ENCODE measurements at places on chromosomes 1 and 21.
A peak's percentile ranks its signal among the peaks of the same experiment; 100 is the strongest.

DNA sequence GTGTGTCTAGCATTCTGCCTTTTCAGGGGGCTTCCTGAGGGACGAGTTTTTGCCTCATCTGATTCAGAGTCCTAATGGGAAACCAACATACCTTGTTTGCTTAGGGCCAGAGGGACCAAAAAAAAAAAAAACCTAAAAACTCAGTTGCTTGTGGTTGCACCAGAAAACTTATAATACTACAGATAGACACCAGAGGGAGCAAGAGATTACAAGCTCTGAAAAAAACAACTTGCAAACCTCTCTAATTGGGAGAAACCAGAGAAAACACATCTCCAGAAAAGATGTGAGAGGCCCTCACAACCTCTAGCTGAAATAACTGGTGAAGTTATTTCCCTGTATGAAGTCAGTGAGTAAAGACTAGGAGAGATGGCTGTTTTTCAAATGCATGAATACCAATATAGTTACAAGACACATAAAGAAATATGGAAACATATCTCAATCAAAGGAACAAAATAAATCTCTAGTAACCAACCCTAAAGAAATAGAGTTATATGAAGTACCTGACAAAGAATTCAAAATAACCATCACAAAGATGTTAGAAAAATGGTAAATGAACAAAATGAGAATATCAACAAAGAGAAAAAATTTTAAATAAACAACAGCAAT, 233.7 kb upstream of the NFIA start:
- DNase-seq: peak; percentile 9

DNA sequence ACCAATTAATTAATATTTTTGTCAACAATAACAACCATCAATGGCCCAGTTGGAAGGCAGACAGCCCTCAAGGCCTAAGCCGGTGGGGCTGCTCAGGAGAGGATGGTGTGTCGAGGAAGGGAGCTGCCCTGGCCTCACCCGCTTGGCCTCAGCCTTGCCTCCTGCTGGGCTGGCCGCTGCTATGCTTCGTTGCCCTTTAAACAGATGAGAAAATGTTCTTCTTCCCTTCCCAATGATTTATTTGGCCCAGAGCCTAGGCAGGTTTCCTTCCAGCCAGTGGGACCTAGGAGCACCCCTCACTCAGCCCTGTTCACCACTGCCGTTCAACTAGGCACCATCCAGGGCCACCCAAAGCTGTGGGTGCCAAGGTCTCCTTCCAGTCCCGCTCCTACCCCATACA, 3.1 kb upstream of the ADGRB2 start:
- DNase-seq: no peak

- DNase-seq: no peak
Observed at GRCh38 chr1:25477448-25478034, 46.8 kb downstream of the MACO1 start.

DNA sequence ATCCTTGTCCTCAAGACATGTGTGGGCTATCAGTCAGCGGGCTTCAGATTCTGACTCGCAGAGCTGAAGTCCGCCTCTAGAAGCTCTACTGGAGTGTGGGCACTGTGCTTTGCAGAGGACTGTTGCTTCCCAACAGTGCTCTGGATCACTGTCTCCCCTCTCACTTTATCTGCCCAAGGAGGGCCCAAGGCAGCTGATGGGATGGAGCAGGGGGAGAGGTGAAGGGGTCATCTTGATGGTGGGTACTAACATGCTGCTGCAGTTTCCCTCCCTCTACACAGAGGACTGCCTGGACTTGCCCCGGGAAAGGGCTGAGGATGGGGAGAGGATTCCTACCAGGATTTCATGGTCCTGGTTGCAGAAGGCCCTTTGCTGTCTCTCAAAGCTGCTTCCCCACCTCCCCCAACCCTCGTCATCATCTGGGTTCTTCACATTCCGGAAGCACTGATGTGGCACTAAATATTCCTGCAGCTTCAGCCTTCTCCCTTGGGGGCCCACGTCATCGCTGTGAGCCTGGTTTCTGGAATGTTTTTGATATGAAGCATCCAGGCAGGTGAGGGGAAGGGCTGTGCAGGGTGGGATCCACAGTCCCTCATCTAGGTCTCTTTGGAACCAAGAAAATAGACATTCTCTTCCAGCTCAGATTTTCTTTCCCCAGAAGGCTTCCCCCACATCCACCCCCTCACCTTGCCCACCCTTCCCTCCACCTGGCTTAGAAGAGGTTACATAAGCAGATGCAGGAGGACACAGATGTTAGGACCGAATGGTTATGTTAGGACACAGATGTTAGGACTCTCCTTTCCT, 23.2 kb downstream of the NUAK2 start:
- DNase-seq: peak; percentile 98

DNA sequence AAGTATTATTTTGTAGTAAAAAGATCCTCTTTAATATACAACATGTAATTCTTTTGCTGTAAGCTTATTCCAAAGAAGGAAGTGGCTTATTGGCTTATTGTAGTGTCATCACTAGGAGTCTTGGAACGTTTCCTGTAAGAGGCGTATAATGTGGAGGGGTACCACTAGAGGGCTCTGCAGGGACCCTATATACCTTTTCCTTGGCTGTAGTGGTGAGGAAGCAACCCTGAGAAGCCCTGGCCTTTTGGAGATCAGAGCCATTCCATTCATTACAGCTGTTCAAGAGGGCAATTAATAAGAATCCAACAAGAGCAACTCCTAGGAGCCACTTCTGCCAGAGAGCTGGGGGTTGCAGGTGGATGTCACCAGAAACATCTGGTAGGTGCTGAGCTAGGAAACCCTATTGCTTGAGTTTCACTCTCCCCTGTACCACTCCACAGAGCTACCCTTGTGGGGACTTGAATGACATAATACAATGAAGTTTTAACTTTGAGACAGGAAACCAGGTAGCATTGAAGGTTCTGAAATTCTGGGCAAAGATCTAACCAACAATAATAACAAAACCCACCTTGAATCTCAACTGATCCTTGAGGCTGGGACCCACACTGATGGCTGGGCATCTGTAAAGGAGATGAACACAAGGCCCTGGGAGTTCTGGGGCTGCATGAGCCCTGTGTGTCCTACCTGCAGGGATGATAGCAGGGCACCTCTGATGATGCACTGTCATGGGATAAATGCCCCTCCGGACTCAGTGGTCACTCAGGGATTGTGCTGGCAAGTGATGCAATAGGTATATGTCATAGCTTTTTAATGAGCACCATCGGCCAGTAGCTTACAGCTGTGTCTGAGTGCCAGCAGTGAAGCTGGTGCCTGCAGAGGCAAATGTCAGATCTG, 160.2 kb upstream of the COA6 start:
- peak; percentile 57 for DNase-seq

DNA sequence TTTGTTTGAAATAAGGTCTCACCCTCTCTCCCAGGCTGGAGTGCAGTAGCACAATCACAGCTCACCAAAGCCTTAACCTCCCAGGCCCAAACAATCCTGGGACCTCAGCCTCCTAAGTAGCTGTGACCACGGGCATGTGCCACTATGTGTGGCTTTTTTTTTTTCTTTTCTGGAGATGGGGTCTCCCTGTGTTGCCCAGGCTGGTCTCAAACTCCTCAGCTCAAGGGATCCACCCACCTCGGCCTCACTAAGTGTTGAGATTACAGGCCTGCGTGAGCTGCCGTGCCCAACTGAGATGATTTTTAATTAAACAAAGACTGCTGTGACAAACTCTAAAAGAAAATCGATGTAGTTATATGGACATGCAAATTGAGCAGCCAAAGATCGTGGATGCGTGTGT, 768.4 kb upstream of the ADGRL2 start:
- no peak for DNase-seq

GRCh38 chr1:229629261-229629660, 3.2 kb downstream of the URB2 start:
- DNase-seq: no peak

- DNase-seq: no peak
Observed at GRCh38 chr1:3618531-3618880, 6.3 kb upstream of the TPRG1L start.

DNA sequence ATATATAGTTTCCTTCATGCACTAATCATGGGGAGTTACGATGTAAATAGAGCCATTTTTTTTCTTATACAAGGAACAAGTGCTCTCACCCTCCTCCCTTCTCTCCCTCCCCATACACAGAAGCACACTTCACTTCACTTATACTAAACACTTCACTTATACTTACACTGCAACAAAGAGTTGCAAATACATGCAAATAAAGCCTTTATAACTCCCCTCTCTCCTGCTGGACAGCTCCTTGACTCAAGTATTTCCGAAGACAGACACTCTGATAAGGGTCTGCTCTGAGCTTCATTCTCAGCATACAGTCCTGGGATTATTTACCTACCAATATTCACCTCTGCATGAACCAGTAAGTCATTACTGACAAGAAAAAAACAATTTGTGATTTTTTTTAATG, 35.6 kb upstream of the ERG start:
- no peak for DNase-seq

- no peak for DNase-seq
Observed at GRCh38 chr1:85198864-85199263, 2.0 kb downstream of the SYDE2 start.

DNA sequence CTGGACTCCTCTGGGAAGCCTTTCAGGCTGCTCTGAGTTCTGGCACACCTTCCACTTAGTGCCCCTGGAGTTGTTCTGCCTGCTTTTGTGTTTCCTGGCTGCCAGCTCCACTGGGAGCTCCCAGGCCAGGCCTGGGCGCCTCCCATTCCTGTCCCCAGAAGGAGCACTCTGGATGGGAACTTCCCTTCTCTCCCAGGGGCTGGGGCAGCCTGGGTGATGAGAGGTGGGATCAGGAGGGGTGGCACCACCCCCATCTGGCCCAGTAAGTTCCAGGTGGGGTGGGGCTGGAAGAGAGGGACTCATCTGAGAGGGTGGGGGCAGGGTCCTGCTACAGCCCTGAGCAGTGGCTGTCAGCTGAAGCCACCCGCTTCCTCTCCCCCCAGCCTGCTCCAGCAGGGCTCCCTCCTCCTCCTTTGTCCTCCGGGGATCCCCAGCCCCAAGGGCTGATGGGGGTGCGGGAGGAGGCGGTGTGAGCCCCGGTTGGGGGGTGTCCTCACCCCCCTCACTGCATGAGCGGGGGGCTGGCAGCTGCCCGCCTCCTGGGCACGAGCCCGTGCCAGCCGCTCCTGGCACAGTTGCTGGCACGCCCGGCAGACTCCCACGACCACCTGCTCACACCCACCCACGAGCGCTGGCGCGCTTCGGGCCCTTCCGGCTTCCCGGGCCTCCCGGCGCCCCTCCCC, 4.7 kb downstream of the FOXO6 start:
- DNase-seq: no peak

DNA sequence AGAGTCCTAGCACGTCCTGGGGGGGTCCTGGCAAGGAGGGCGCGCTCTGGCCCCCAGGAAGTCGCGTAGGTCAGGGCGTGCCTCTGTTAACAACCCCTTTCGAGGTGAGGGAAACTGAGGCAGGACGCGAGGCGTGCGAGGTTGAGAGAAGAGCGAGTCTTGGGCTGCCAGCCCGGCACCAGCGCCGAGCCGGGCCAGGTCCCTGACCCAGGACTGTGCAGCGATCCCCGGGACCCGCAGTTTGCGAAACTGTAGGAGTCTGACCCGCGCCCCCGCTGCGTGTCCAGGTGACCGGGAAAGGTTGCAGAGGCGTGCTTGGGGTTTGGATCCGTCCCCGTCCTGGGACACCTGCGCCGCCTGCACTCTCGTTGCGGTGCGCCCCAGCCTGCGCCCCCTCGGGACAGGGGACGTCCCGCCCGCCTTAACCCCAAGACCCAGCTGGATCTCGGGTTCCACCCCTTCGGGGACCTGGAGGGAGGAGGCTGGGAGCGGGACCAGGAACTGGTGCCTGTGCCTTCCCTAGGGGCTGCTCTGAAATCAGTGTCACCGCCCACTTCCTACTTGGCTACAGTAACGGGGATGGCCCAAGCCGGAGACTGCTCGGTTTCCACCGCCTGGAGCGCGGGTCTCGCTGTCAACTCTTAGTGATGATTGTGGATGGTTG, 493 bp downstream of the DISC1 start:
- DNase-seq: peak; percentile 58

GRCh38 chr21:46368533-46369285, 44.8 kb downstream of the PCNT start:
- no peak for DNase-seq

- peak; percentile 73 for DNase-seq
Observed at GRCh38 chr1:212012034-212012740, 23.2 kb downstream of the INTS7 start.

DNA sequence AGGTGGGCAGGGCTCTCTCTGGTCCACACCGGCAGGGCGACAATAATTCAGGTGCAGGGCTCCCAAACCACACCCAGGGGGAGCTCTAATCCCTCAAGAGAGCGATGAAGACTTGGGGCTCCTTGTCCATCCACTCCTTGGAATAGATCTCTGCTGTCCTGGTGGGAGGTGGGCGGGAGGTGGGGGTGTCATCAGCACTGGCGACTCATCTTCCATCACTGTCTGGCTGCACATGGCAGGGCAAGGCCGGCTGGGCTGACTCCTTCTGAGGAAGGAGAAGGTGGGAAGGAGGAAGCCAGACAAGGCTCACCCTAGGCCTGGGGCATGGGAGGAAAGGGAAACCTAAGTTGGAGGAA, 29.3 kb downstream of the TNNT2 start:
- DNase-seq: peak; percentile 64

DNA sequence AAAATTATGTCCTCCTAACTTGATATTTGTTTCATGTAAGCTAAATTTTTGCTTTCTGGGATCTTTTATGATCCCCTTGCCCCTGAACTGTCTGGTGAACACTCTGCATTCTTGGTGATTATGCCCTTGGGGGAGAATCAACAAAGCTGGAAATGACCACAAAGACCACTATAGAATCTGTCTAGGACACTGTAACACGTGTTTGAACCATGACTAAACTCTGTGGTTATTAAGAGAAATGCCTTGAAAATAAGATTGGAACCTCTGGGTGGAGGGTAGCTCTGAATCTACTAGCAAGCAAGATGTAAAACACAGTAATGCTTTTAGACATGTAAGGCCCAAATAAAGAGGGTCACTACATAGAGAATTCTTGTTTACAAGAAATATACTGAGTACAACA, 237.5 kb downstream of the HMCN1 start:
- peak; percentile 91 for DNase-seq

DNA sequence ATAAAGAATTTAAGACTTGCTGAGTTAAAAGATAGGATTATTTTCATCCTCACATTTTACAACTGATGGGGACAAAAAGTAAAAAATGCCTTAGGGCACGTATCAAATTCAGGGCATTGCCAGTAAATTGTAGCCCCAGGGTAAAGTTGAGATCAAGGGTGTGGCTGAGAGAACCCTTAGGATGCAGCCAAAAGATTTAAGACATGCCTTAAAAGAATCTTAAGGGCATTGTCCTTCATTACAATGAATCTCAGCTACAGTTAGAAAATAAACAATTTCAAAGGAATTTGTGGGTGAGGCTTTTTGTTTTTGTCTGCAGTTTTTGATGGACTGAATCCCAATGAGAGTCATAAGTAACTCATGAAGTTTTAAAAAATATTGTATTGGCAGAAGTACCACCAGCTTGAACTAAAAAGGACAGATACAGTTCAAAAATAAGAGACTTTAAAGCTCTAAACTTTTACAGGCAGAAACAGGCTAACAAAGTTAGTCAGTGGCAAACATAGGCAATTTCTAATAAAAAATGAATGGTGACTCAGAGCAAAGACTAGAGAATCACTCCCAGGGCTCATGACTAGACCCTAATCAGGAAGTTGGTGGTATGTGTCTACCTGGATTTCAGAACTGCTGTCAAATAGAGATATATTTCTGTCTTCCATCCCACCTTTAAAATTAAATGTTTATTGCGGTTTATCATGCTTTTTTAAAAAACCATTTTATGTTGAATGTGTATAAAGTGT, 165.1 kb upstream of the SNX7 start:
- DNase-seq: no peak

- DNase-seq: no peak
Observed at GRCh38 chr1:22540337-22540736, 23.0 kb upstream of the EPHA8 start.

- no peak for DNase-seq
Observed at GRCh38 chr1:18734461-18735223, 104.0 kb downstream of the PAX7 start.

- DNase-seq: no peak
Observed at GRCh38 chr1:246304484-246305259, 202.4 kb downstream of the SMYD3 start.

All from Daoy (cell line).